ENCODE measurements at places on chromosomes 2 and 18.

- peak; percentile 80 for DNase-seq
These were observed 166.1 kb downstream of the CLIP4 start for GRCh38 chr2:29281086-29281915.

GRCh38 chr2:30758191-30758651 lies 49.0 kb downstream of the CAPN13 start:
- no peak for DNase-seq

- DNase-seq, result no peak
These were observed 464.1 kb downstream of the TGIF1 start for GRCh38 chr18:3914109-3914508.

DNA sequence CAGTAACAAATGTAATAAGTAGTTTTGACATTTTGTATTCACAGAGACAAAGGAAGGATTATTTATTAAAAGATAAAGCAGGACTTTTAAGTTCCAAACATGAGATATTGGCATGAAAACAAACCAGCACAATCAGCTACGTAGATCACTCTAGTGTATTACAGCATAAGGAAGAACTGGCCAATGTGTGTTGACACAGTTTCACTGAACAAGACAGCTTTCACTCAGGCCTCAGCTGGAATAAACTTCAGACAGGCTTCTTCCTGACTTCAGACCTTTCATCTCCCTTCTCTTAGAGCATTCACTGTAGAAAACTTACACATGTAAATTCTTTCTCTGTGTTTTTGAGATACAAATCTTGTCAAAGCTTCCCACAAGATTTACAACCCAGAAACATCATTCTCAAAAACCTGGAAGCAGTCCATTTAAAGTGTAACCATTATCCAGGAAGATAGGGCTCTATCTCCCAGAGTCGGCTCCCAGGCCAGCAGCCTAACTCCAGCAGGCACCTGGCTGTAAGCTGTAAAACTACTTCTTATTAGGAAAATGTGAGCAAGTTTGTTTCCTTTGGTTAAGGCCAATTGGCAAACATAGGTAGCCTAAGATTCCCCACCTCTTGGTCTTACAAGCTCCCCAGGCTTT lies 768.3 kb upstream of the CDH7 start:
- no peak for DNase-seq

DNA sequence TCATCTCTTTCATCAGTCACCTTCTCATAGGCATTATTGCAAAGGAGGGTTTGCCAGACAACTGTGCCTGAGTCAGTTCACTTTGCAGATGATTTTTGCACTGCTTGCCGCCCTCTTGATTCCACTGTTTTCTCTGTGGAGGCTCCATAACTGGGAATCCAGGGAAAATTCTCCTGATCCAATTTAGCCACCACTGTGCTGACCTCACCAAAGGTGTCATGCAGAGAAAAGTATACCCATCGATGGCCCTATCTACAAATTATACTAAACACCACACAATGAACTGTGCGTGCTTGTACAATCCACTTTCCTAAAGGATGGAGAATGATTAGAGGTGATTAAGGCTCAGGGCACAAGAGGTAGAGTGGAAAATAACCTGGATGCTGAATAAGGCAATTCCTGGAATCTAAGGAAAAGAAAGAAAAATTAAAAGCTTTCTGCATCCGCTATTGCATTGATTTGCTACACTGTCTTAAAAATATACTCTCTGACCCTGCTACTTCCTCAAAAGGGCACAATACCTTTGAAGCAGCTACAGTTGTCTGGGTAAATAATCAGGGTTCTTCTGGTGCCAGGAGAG lies 409.4 kb downstream of the RIT2 start:
- DNase-seq, result no peak

GRCh38 chr2:130368786-130369185 lies 12.9 kb downstream of the PTPN18 start:
- DNase-seq, result no peak

- no peak for DNase-seq
These were observed 115.5 kb upstream of the HAAO start for GRCh38 chr2:42907835-42908234.

- DNase-seq, result no peak
These were observed 753.9 kb upstream of the ZEB2 start for GRCh38 chr2:145273840-145274239.

DNA sequence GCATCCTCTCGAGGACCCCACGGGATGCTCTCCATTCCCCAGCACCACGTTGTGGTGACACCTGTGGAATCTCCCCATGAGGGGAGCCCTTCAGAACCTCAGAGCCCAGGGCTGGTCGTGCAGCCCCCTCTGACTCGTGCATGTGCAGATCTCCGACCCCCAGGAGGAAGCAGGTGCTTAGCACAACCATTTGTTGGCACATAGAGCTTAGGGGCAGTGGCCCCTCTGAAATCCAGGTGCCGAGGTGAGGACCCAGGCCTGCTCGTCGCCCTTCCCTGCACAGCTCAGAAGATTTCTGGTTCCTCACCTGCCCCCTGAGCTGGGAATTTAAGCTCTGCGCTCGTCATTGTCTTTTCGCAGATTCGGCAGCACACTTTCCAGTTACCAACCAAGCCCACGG lies 1.3 kb upstream of the OTOS start:
- no peak for DNase-seq

DNA sequence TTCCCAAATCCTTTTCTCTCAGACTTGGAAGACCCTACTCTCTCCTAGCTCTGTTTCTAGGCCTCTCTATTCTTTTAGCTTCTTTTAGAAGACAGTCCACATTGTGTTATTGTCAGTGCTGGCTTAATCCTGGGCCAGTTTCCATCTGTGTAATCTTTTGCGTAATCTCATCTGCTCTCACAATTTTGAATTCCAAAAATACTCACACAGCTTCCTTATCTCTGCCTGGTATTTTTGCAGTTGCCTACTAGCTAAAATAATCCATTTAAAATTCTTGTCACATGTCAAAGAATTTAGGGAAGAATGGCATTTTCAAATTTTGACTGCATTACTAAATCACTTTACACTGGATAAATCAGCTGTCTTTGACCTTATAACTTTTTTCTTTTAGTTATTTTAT lies 200.6 kb upstream of the MEX3C start:
- no peak for DNase-seq

DNA sequence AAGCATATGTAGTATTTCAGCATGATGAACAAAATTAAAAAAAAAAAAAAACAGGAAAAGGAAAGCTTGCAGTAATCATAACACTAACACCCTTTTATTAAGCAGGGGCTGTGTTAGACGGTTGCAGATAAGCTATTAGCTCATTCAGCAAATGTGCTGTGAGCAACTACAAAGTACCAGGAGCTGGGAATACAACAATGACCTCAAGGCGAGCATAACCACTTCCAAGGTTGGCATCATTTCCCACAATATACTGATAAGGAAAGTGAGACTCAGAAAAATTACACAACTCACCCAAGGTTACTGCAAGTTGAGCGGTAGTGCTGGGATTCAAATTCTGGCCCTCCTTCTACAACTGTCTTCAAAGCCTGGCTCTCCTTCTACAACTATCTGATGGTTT lies 38.2 kb upstream of the ACTR3 start:
- no peak for DNase-seq

DNA sequence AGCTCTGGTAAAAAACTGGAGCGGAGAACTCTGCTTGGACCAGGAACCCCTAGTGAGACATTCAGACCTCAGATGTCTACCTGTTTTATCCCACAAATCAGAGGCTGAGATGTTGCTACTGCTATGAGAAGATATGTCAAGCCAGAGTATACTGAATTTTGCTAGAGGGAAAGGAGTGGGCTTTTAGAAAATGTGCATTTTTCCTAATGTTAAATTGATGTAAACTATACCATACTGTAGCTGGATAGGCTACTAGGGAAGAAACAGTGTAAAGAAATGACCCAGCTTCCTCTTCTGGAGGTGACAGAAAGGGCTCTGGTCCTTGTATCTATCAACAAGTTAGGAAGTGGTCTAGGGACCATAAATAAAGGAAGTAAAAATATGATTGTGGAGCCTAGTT lies 65.0 kb downstream of the SLC39A10 start:
- no peak for DNase-seq

- no peak for DNase-seq
These were observed 75.4 kb upstream of the SLC35G4 start for GRCh38 chr18:11533942-11534496.

- no peak for DNase-seq
These were observed 115.9 kb upstream of the TWIST2 start for GRCh38 chr2:238731961-238732360.

DNA sequence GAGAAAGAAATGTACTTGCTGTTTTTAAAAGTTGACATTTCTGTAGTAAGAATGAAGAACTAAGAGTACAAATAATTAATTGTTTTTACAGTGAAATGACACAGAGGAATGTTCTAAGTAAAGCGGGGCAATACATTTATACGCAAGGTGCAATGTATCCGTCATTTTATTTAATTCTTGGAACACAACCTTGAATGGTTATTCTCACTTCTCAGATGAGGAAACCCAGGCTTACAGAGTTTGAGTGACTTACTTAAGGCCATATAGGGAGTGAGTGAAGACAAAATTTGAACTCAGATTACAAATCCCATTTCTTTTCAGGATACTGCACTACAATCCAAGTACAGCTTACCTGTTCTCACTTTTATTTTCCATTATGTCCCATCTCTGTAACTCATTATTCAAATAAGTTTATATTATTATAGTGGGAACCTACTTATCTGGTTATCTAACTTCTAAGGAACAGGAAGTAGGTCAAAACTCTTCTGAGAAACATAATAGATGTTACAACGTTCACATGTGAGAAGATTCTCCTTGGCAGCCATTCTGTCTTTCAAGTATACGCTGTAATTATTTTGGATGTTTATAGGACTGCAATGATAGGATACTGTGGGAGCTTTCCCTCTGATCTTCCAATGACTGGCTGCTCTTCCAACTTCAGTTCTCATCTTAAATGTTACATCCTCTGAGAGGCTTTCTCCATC lies 12.3 kb upstream of the STK17B start:
- no peak for DNase-seq

- DNase-seq, result no peak
These were observed 41.1 kb downstream of the CDCA7 start for GRCh38 chr2:173395567-173396351.

DNA sequence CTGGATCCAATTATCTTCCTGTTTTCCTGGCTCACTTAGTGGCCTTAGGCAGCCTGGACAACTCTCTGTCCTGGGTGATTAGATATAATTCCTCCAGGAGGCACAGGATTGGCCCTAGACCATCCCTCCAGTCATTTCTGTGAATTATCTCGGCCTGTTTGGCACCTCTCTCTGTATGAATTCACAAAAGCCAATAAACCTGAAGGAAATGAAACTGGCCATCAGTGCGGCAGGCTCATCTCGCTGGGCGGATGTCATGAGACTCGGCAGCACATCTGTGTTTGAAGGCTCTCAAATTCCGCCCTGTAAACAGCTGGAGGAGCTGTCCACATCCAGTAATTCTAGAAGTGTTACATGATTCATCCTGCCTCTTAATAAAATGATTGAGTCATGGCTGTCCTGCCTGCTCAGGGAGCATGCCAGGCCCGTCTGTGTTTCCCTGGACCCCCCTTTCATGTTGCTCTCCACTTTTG lies 38.6 kb downstream of the ACOXL start:
- DNase-seq, result no peak

- DNase-seq, result no peak
These were observed 583.0 kb downstream of the IRS1 start for GRCh38 chr2:226216575-226216974.

- no peak for DNase-seq
These were observed 109.2 kb downstream of the HIBCH start for GRCh38 chr2:190210471-190210870.

GRCh38 chr18:21345840-21346239 lies 103.8 kb downstream of the GREB1L start:
- DNase-seq, result no peak

DNA sequence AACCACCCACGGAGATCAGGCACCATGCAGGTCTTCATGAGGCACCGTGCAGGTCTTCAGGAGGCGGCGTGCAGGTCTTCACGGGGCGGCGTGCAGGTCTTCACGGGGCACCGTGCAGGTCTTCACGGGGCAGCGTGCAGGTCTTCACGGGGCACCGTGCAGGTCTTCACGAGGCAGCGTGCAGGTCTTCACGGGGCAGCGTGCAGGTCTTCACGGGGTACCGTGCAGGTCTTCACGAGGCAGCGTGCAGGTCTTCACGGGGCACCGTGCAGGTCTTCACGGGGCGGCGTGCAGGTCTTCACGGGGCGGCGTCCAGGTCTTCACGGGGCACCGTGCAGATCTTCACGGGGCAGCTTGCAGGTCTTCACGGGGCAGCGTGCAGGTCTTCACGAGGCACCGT lies 350.4 kb upstream of the PKDCC start:
- DNase-seq, result no peak

DNA sequence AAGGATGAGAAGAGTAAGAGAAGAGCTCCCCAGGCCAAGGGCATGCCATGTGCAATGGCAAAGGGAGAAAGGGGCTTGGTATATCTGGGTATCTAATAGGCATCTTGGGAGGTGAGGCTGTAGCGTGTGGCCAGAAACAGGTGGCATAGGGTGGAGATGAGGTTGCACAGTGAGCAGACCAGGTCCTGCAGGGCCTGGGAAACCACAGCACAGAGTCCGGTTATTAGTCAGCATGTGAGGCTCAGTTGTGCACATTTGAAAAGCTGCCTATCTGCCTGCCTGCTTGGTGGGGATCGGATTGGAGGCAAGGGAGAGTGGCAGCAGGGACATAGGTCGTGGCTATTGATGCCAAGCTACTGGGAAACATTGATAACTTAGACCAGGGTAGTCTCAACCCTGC lies 190.6 kb downstream of the TPGS2 start:
- DNase-seq, result no peak

GRCh38 chr2:44906972-44907371 lies 34.5 kb upstream of the SIX3 start:
- DNase-seq, result no peak

DNA sequence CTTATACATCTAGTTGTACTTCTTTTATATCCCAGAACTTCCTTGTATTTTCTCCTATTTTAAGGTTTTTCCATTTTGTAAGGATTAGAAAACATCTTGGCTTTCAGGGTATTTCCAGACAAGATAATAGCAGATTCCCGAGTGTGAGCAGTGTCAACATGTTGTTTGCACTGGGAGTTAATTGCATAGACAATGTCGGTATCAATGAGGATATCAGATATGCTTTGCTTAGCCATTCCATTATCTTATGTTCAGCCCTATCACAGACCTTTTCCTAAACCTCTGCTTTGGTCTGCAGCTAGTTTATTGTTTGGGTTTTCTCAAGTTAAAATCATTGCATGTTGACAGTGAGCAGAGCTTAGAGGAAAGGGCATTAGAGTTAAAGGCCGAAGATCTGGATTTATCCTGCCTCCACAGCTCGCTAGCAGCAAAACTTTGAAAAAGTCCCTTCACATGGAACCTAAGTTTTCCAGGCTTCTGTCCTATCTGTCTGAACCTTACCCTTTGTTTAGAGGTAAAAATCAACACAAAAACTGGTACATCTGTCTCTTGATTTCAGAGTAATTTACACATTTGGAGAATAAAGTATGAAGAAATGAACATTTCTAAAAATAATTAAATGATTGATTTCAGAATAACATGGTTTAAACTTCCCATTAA lies 355.4 kb downstream of the KIAA1328 start:
- no peak for DNase-seq

- peak; percentile 50 for DNase-seq
These were observed at the start of gene CXCR4 for GRCh38 chr2:136117909-136118818. Gene CXCR4 (minus strand): TSS chr2:136118149. CDS start chr2:136118060, 89 bp downstream.

- no peak for DNase-seq
These were observed 398.9 kb downstream of the RND3 start for GRCh38 chr2:150088538-150088937.

Data from hypothalamus (tissue), 51 donors.